ENCODE measurements at places on chromosomes 4 and X.
A peak's percentile ranks its signal among the peaks of the same experiment; 100 is the strongest.

DNA sequence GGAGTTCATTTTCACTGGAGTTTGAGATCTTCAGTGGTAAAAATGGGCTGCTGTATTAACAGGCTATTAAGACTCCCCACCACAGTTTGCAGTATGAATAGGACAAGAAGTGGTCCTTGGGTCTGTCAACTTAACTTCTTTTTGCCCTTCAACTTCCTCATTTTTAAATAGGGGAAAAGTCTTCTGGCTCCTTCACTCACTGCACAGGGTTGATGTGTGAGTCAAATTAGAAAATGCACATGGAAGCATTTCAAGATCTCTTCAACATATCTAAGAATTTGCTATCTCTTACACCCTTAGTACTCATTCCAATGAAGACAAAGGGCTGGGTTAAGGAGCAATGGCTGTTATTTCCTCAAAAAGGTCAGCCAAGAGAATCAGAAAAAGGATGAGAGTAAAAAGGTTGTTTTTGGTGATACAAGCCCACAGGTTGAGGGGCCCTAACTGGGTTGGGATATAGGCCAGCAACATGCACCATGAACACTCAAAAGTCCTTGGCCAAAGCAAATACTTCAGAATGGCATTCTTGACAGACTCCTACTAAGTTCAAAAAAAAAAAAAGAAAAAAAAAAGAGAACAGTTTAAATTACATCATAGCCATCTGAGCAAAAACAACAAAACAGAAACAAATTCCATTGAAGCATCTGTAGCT is 13.4 kb downstream of the PDE5A start:
- no peak for DNase-seq

DNA sequence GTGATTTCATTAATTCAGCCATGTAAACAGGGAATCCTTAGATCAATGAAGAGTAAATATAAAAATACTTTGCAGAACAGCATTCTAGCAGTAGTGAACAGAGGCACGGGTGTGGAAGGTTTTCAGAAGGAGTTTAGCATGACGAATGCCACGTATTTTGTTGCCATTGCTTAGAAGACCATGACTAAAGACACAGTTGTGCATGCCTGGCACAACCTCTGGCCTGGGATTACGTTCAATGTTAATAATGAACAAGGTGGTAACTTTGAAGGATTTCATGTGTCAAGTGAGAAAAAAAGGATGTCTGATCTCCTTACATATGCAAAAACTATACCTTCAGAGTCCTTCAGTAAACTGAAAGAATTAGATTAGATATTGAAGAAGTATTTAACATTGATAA is 171.9 kb downstream of the MAGEB5 start:
- DNase-seq: no peak

DNA sequence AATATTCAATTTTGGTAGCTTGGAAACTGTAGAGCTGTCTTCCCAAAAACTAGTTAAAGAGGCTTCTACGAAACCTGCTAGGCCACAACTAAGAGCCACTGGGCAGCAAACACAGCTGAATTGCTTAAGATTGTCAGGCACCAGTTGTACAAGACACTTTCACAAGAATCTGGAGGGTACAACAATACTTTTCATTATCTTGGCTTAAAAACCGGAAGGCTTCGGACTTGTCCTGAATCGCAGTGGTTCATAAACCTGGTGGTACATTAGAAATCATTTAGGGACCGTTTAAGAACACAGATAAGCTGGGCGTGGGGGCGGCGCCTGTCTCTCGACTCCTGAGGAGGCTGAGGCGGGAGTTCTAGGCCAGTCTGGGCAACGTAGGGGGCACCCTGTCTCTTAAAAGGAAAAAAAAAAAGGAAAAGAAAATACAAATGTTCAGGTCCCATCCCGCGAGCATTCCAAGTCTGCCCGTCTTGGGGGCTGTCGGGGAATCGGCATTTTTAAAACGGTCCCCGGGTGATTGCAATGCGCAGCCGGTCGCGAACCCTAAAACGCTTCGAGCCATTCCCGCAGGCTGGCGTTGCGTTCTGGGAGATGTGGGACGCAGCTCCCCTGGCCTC is 763 bp downstream of the PYURF start:
- no peak for DNase-seq

DNA sequence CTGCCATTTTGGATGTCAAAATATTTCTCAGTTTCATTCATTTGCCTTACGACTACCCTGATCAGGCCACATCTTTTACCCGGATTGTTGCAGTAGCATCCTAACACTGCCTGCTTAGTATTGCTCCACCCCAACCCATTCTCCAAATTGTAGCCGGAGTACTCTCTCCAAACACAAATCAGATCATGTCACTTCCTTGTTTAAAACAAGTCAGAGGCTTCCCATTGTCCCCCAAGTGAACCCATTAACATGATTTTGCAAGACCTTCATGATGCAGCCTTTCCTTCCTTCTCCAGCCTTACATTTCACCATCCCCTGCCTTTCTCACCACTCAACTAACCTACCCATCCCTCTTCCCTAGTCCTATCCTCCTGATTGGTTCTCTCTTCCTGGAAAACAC is 53.1 kb downstream of the FANCB start:
- no peak for DNase-seq

DNA sequence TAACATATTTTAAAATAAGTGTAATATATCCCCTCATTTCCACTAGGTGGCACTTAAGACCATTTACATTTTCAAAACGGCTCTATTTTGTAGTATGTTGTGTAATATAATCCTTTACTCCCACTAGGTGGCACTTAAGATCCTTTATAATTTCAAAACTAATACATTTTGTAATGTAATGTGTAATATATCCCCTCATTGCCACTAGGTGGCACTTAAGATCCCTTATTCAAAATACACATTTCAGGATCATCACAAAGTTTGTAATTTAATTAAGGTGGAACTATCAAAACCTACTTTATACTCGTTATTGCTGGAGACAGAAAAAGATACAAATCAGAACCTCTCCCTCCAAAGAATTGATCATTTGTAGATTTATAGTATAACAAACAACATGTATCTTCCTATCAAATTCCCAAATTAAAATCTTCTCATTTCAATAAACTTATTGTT is 132.5 kb downstream of the ARHGAP6 start:
- peak; percentile 59 for DNase-seq

DNA sequence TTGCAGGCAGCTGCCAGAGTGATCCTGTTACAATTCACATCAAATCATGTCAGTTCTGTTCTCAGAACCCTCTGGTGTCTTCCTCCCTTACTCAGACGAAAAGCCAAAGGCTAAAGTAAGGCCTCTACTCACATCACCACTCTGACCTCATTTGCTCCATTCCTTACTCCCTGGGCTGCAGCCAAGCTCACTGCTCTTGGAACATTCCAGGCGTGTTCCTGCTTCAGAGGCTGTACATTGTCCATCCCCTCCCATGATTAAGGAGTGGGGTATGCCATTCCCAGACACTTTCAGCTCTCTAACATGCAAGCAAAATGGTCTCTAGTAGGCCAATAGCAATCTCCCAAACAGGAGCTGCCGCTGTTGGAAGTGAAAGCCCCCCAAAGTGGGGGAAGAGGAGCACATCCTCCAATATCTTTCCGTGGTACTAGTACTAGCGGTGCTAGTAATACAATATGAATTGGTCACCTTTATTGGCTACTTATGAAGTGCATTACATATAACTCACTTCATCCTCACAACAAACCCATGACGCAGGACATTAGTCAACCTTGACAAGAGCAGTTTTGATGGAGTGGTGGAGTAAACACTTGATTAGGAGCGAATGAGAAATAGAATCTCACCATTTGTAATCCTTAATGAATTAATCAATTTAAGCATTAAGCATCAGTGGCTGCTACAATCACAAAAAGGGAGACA is 15.0 kb downstream of the GAB3 start:
- no peak for DNase-seq

DNA sequence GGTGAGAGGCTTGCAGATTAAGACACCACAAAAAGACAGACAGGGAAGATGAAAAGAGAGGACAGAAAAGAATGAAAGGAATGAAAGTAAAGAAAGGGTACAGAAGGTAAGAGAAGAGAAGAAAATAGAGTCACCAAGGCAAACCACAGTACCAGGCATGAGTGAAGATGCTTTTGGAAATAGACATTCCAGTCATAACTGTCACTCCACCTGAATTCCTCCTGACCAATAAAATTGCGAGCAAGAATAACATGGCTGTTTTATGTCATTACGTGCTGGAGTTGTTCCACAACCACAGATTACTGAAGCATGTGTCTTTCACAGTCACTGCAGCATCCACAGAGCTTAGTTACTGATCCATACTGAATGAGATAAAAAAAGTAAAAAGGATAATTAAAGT is 864.9 kb upstream of the SLIT2 start:
- no peak for DNase-seq

DNA sequence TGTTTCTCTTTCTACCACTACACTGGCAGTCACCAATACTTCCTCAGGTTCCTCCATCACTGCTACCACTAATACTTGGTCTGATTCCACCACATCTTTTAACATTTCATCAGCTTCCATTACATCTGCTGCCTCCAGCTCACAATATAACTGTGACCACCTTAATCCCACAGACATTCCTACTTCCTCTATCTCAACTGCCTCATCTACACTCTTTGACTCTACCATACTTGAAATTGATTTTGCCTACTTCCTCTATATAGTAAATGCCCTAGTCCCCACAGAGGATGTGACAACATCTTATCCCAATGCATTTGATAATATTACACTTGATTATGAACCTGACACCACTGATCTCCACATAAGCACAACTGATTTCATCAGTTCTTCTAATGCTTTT is 29.0 kb downstream of the OPRPN start:
- DNase-seq: no peak

- no peak for DNase-seq
These were observed 548.1 kb downstream of the PPP4R3C start for GRCh38 chrX:26915064-26915463.

Data from stromal cell of bone marrow (primary cell).